ENCODE measurements at places on chromosomes 1 and 21.

DNA sequence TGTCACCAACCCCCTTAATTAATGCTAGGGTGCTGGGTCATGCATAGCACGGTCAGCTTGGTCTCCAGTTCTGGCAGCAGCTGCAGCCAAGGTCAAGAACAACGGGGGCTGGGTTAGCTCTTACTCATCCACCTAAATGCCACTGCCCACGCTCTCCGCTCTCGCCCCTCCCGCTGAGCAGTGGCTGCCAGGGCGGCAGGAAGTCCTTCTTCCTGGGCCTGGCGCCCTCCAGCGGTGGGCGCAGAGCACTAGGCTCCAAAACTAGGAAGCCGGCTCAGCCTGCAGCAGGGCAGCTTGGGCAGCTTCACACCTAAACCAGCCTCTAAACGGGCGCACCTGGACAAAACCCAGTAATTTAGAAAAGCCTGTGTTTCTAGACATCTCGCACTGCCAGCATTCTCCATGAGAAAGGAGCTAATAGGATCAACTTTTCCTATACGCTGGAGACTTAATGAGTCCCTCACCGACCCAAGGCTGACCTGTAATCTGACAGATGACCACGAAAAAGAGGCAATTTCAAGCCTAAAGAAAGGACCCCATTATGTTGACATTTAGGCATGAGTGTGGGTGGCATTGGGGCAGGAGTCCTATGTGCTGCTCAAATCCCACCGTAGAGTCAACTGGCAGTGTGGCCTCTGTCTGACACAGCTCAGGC lies 78.4 kb upstream of the LRRN2 start:
- peak; percentile 81 for DNase-seq

- no peak for DNase-seq
Measured at GRCh38 chr1:203506858-203507626, 13.1 kb downstream of the OPTC start.

GRCh38 chr1:176149939-176150807 lies 56.9 kb downstream of the COP1 start:
- no peak for DNase-seq

DNA sequence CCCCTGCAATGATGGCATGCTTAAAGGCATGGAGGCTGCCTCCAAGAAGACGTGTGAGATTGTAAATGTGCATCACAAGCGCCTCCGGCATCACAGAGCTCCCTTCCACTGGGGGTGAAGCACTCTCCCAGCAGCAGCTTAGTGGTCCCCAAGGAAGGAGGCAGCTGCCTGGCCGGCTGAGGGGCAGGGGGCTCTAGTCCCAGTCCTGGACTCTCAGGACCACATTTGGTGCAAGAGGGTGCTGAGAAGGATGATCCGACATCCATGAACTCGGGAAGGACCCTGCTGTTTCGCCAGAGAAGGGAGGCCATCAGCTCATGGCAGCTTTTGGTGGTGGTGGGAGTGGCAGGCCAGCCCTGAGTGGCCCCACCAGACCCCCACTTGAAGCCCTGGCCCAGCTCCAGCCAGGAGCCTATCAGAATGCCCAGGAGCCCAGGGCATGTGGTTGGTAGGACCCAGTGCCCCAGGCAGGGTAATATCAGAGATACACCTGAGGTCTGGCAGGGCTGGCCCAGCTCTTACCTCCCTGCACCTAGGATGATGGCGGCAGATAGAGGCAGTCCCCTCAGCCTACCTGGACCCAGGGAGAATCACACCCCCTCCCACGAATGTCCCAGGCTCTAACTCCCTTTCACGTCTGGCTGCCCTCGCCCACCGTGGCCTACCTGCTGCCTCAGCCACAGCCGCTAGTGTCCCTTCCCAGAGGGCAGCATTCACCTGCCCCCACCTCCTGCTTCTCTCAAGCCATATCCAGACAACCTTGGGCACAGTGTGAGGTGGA lies 2.4 kb upstream of the WNT9A start:
- DNase-seq, result no peak

DNA sequence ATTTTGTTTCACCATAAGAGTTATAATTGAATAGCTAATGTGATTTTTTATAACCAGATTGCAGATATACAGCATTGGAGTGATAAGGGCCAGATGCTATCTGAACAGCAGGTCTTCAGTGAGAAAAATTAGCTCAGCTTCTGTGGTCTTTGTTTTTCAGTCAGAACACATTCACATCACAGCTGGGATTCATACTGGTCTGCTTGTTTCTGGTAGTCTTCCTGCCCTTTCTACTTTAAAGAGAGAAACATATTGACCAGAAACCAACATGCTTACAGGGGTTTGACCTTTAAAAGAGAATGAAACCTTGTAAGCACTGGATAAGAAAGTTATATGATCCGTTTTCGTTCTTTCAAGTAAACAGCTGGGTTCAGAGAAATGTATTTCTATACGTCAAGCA lies 213.7 kb upstream of the TMPRSS15 start:
- no peak for DNase-seq

DNA sequence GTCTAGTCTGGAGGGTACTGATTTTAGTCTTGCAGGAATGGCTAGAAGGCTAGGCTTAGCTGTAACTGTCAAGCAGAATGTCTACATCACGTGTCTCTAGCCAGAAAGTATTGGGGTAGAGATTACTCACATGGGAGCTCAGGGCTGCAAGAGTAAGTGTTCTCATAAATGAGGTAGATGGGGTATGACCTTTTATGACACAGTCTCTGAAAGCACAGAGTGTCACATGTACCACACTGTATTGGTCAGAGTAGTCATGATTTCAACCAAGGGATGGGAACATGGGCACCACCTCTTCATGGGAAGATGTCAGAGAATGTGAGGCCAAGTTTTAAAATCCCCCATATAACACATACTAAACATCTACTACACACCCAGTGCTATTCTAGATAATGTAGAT lies 2.9 kb downstream of the FYB2 start:
- DNase-seq, result no peak

GRCh38 chr1:88648706-88649105 lies 35.4 kb upstream of the PKN2 start:
- no peak for DNase-seq

- DNase-seq, result no peak
Measured at GRCh38 chr1:36093226-36093625, 4.5 kb downstream of the ADPRS start.

GRCh38 chr21:36463991-36464390 lies 15.9 kb downstream of the CLDN14 start:
- no peak for DNase-seq
